ENCODE measurements at places on chromosomes 7 and 10.
A peak's percentile ranks its signal among the peaks of the same experiment; 100 is the strongest.

DNA sequence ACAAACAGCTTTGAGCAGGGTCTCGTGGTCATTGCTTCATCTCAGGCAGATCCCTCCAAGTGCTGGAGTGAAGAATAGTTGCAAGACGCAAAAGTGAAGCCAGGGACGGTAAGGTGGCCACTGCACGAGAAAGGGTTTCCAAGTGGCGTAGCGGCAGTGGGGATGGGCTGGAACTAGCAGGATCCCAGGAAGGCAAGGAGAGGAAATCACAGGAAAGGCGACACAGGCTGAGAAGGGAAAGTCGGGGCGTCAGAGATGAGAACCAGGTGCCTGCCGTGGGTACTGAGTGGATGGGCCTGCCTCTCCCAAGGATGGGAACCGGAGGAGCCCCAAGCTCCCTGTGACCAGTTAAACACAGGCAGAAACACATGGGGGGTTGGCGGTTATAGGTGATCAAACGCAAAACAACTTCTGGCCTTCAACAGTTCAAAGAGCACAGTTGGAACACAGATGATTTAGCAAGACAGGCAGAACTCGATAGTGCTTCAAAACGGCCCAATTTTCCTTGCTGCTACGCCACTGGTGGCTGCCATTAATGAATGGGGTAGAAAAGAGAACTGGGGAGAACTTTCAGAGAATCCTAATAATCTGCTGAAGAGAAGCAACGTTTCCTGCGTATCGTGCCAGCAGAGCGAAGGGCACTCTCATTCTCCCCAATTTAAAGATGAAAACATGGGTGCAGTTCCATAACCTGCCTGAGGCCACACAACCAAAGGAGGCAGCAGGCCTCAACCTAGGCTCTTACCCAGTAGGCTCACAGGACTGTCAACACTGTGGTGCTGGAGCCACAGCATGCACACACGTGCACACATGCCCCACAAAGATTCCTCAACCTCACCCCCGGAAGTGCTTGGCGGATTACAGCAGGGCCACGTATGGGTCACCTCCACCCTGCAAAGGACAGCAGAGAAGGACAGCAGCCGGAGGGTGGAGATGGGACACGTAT lies 61.9 kb downstream of the MAD1L1 start:
- DNase-seq = peak; percentile 72

- no peak for DNase-seq
These were observed 158.0 kb upstream of the KLF6 start for GRCh38 chr10:3942937-3943489.

DNA sequence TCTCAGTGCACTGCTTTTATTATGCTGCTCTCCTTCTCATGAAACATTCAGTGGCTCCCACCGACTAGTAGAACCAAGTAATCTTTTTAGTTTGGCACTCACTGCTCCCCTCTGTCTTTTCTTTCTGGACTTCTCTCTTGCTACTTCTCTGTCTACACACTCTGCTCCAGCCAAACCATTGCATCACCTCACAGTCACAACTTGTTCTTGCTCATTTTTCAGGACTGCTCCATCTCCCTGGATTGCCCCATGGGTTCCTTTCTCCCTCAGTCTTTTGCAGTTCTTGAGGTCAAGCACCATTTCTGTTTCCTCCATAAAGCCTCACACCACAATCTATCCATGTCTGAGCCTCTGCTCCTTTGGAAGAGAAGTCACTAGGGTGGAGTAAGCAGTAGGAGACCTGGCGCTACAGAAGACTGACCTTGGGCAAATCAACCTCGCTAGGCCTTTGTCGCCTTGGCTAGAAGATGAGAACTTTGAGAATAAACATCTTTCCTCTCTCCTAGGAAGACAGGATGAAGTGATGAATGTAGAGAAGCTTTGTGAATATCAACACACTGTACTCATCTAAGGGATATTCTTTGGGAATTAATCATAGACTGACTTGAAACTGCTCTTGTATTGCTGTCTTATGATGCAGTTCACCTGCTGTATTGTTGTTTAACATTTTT lies 186.2 kb downstream of the LRMDA start:
- DNase-seq = no peak

GRCh38 chr10:123165445-123166072 lies 11.4 kb downstream of the BUB3 start:
- no peak for DNase-seq

DNA sequence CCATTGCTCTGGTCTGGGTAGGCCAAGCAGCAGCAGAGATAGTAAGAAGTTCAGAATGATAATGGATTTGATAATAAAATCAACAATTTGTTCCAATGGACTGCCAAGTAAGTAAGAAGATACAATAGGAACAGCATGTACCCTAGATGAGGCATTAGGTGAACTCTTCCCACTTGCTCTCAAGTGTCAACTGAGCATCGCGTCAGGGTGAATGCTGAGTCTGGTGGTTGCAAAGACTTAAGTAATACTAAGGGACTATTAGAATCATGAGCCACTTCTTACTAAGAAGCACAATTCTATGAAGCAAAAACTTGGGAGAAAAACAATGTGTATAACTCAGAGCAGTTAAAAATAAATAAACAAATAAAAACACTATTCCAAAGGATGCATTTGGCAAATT lies 54.5 kb downstream of the LRRN3 start:
- DNase-seq = no peak

DNA sequence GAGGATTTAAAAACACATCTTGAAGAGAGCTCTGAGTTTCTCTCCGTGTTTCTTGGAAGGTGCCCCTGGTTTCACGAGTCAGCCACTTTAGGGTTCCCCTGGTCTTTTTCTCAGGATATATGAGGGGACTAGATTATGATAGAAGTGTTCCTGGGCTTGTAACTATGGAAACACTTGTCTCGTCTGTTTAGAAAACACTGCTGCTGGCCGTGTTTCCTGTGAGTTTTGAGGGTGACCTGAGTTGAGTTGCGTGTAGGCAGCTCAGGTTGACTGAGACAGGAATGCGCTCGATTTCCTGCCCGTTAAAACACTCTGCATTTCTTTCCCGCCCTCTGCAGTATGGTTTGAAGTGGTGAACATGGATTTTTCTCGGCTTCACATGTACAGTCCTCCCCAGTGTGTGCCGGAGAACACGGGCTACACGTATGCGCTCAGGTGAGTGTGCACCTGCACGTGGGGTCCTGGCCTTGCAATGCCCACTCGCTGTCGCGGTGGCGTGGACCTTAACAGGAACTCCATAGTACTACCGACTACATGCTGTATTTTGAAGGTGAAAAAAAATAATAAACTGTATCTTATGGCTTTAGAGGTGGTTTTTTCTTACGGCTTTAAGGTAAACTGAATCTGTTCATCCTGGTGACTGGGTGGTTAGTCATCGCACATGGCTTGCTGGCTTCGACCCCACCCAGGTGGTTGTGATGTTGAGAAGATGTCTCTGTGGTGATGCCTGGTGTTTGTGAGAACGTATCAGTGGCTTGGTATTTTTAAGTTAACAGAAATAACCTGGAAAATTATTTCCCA lies at the start of gene SUN1:
SUN1 (plus strand) TSS at position 310 of the 801 bp plus-strand sequence; CDS start at position 359, 49 bp downstream.
- no peak for DNase-seq

DNA sequence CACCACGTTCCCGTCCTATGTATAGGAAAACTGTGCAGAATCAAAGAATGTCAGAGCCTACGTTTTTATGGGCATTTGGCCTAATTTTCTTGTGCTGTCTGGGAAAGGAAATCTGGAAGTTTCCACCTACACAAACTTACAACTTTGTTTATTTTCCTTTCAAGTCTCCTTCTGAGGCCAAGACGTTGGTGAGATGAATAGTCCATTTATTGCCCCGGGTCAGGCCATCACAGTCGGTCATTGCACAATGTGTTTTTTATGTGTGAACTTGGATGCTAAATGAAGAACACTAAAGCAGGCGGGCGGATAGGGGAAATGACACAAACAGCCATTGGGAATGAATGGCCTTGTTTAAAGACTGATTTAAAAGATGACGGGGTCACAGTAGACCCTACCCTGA lies 38.6 kb downstream of the TRIL start:
- DNase-seq = no peak

GRCh38 chr7:2734084-2734686 lies 46.2 kb downstream of the AMZ1 start:
- peak; percentile 73 for DNase-seq

DNA sequence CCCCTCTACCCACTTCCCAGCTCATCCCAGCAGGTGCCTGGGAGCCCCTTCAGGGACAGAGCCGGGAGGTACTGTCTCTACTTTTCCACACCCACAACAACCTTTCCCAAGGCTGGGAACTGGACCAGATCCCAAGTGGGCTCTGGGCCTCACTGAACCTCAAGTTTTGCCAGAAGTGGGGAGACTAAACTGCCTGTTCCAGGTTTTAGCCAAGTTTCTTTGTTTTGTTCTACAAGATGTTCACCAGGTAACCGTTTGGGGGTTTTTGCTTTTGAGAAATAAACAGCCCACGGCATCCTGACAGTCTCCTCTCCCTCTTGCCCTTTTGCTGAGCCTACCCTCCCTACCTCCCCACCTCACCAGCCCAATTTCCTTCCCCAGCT lies 10.6 kb upstream of the EMX2 start:
- DNase-seq = no peak

- no peak for DNase-seq
These were observed 31.2 kb downstream of the XPNPEP1 start for GRCh38 chr10:109892117-109892516.

- DNase-seq = no peak
These were observed 119.0 kb downstream of the FANK1 start for GRCh38 chr10:126015413-126015812.

GRCh38 chr7:36658335-36659171 lies 65.7 kb downstream of the AOAH start:
- no peak for DNase-seq

GRCh38 chr10:73908853-73909539 lies 1.9 kb upstream of the PLAU start:
- no peak for DNase-seq

- no peak for DNase-seq
These were observed 384.1 kb downstream of the GATA3 start for GRCh38 chr10:8438603-8439002.

DNA sequence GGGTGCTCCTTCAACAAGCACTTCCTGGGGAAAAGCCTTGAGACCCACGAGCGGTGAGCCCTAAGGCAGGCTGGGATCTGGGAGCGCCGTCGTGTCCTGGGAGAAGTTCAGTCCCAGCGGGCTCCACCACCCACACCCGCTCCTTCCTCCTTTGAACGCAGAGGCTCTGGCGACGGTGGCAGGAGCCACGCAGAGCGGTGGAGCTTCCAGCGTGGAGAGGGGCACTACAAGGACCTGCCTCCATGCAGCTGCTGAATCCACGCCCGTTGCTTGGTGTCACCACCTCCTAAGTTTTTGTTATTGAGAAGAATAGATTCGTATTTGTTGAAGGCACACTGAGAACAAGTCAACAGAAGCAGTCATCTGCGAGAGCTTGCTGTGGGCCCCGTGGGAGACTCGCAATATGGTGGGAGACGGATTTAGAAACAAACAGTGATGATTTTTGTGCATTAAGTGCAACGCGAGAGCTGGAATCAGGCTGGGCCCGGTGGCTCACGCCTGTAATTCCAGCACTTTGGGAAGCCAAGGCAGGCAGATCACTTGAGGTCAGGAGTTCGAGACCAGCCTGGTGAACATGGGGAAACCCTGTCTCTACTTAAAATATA lies 60.1 kb upstream of the SDK1 start:
- no peak for DNase-seq

GRCh38 chr7:112462236-112462635 lies 12.0 kb downstream of the IFRD1 start:
- DNase-seq = no peak

GRCh38 chr7:13155188-13155587 lies 467.8 kb downstream of the ARL4A start:
- no peak for DNase-seq

- DNase-seq = no peak
These were observed 14.2 kb downstream of the DOCK1 start for GRCh38 chr10:126919426-126919825.

DNA sequence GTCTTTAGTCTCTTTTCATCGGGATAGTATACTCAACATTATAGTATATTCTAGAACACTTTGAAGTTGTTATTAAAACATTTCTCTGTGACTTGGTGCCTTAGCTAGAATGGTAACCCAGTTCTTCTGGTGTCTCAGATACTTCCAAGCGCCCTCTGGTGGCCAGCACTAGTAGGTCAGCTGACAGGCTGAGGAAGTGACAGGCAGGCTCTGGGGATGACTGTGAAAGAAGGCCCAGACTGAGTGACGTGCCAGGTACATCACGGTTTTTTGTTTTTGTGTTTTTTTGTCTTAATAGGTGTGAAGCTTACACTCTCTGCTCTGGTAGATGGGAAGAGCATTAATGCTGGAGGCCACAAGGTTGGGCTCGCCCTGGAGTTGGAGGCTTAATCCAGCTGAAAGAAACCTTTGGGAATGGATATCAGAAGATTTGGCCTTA lies 5.1 kb downstream of the COMTD1 start:
- DNase-seq = peak; percentile 94

- DNase-seq = no peak
These were observed 13.7 kb downstream of the SRGN start for GRCh38 chr10:69101451-69102095.

DNA sequence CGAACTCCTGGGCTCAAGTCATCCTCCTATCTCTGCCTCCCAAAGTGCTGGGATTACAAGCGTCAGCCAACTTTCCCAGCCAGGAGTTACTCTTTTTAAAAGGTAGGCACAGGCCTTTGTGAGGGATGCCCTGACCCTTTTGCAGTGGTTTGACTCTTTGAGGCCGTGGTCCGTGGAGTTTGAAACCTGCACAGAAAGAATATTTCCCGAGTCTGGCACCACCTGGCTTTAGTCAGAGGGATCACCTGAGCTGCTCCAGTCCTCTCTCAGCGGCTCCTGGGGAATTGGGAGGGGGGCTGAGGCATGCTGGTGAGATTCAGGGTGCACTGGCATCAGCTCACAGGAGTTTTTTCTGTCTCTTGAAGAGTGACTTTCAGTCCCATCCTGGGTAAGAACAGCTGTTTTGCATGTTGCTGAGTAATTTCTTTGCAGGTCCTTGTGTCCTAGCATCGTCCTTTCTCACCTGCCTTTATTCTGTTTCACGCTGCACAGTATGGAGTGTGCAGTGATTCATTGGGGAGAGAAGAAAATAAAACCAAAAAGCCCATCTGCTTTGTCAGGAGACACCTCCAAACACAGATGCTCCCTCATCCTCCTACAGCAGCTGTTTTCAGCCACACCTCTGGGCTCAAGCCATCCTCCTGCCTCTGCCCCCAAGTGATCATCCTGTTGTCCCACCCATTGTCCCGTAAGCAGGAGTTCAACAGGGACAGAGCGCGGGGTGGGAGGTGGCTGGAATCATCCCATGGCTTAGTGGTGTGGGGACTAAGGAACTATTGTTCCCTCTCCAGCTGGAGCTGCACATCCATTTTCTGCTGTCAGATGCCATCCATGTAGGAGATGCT lies 284.7 kb downstream of the CAMK1D start:
- no peak for DNase-seq

DNA sequence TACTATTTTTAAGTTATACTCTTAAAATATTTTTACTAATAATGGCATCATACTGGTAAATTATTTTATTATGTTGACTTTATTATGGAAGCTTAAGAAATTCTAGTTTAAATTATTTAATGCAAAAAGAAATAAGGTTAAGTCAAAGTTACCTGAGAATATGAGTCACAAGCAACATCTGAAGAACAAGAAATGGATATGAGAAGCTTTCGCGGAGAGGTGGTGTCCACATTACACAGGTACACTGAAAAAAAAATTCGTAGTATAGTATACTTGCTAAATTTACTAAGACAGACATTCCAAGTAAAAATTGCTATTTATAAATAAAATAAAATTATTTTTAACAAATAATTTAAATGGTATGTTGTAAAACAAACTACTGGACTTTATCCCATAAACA lies 143.8 kb downstream of the AVL9 start:
- no peak for DNase-seq

GRCh38 chr7:70016044-70016770 lies 417.9 kb downstream of the AUTS2 start:
- no peak for DNase-seq

Data from cardiac septum (tissue), 1 donor.